IPS DF 6.9 (cell line): ENCODE measurements at places on chromosomes 5 and 9.
A peak's percentile ranks its signal among the peaks of the same experiment; 100 is the strongest.

DNA sequence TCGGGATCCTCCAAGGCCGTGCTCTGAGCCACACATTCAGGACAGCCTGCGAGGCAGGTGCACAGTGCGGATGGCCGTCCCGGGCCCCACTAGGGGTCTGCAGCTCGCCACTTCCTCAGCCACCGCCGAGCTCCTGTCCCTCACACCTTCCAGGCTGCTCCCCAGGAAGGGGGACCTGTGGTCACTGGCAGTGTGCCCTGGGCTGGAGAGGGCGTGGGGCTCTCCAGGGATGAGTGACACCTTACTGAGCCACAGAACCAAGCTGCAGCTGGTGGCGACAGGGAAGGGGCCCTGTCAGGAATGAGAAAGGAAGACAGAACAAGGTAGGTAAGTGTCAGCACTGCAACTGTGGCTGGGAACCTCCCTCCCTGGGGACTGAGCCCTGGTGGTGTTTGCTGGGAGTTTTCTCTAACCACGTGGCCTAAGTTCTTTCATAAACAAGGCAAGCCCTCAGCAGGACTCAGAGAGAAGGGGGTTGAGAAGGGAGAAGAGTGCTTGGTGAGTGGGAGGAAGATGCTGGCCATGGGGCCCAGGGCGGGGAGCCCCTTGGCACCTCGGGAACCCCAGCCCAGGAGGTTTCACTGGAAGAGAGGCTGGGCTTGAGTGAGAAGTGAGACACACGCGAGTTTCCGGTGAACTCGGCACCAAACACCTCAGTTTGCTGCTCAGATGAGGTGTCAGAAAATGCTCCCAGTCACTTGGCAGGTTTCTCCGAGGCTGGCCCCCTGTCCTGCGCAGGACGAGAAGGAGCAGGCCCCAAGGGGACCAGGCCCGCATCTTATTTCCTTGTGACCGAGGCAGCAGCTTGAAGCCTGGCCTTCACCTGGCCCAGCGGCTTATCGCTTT is 5.2 kb downstream of the IL13 start:
- no peaks in the 10 kb centered on the region for H3K4me1 ChIP-seq
- no peaks in the 10 kb centered on the region for H3K27me3 ChIP-seq
- no peak for DNase-seq
- H3K27ac ChIP-seq, result no peak overlapping the region
- H3K36me3 ChIP-seq, result no peaks in the 10 kb centered on the region
- H3K4me3 ChIP-seq, result no peak overlapping the region

DNA sequence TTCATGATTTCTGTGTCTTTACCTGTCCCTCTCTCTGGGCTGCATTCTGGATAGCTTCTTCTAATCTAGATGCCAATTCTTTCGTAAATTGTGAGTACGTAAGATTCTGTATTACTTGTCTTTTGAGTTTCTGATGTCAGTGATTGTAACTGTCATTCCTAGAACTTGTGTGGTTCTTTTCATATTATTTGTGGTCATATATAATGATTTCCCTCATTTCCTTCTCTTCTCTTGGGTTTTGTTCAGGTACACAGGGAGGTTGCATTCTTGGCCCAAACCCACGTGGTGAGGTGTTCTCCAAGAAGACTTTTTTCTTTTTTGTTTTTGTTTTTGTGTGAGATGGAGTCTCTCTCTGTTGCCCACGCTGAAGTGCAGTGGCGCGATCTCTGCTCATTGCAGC is 13.8 kb downstream of the UGCG start:
- DNase-seq, result no peak
- no peaks in the 10 kb centered on the region for H3K27me3 ChIP-seq
- no peak overlapping the region for H3K4me3 ChIP-seq
- no peak overlapping the region for H3K27ac ChIP-seq
- no peaks in the 10 kb centered on the region for H3K4me1 ChIP-seq

DNA sequence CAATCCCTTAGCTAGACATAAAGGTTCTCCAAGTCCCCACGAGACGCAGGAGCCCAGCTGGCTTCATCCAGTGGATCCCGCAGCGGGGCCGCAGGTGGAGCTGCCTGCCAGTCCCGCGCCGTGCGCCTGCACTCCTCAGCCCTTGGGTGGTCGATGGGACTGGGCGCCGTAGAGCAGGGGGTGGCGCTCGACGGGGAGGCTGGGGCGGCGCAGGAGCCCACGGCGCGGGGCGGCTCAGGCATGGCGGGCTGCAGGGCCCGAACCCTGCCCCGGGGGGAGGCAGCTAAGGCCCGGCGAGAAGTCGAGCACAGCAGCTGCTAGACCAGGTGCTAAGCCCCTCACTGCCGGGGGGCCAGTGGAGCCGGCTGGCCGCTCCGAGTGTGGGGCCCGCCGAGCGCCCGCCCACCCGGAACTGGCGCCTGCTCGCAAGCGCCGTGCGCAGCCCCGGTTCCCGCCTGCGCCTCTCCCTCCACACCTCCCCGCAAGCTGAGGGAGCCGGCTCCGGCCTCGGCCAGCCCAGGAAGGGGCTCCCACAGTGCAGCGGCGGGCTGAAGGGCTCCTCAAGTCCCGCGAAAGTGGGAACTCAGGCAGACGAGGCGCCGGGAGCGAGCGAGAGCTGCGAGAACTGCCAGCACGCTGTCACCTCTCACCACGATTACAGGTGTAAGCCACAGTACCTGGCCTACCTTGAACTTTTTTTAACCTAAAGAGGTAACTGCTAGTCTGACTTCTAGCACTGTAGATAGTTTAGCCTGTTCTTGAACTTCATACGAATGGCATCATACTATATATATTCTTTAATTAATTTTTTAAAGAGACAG is 35.5 kb downstream of the PTGS1 start:
- DNase-seq, result no peak
- no peak overlapping the region for H3K4me3 ChIP-seq
- H3K27me3 ChIP-seq, result no peaks in the 10 kb centered on the region
- no peaks in the 10 kb centered on the region for H3K4me1 ChIP-seq
- H3K36me3 ChIP-seq, result no peaks in the 10 kb centered on the region

DNA sequence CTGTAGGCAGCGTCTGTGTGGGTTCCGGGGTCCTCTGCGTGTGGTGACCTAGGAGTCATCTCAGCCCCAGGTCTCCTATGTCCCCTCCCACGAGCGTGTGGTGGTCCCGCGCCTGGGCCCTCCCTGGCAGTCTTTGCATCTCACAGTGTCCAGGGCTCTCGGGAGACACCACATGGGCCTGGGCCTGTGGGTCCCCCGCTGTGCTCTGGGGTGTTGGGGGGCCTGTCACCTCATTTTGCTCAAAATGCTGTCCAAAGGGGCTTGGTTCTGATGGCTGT is 27.1 kb downstream of the CEP72 start:
- no peaks in the 10 kb centered on the region for H3K27me3 ChIP-seq
- H3K36me3 ChIP-seq, result peaks cover 52% of the 10 kb centered on the region
- H3K4me3 ChIP-seq, result no peak overlapping the region
- H3K4me1 ChIP-seq, result no peaks in the 10 kb centered on the region
- DNase-seq, result no peak

GRCh38 chr5:77629509-77630113 is 8.9 kb downstream of the OTP start:
- H3K27ac ChIP-seq, result no peak overlapping the region
- H3K4me1 ChIP-seq, result peaks cover 5% of the 10 kb centered on the region
- no peaks in the 10 kb centered on the region for H3K36me3 ChIP-seq
- no peak for DNase-seq
- H3K27me3 ChIP-seq, result peaks cover 74% of the 10 kb centered on the region
- peak overlapping the region; percentile 30; the same call in 1 of the 2 replicates for H3K4me3 ChIP-seq

- no peak overlapping the region for H3K4me3 ChIP-seq
- H3K27me3 ChIP-seq, result no peaks in the 10 kb centered on the region; the same call in 1 of the 2 replicates
- no peaks in the 10 kb centered on the region for H3K4me1 ChIP-seq
- H3K36me3 ChIP-seq, result no peaks in the 10 kb centered on the region
- no peak for DNase-seq
Measured at GRCh38 chr5:43268188-43268820, 44.9 kb downstream of the HMGCS1 start.

DNA sequence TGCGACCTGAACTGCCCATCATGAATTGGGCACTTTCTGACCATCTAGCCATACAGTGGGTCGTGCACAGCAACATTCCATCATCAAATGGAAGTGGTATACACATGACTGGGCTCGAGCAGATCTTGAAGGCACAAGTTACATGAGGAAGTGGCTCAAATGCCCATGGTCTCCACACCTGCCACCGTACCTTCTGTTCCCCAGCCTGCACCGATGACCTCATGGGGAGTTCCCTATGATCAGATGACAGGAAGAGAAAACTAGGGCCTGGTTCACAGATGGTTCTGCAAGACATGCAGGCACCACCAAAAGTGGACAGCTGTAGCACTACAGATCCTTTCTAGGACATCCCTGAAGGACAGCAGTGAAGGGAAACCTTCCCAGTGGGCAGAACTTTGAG is 21.8 kb downstream of the MTMR12 start:
- no peak overlapping the region for H3K4me3 ChIP-seq
- peaks cover 3% of the 10 kb centered on the region; the same call in 1 of the 2 replicates for H3K4me1 ChIP-seq
- no peaks in the 10 kb centered on the region for H3K27me3 ChIP-seq
- H3K27ac ChIP-seq, result no peak overlapping the region
- no peaks in the 10 kb centered on the region; the same call in 1 of the 2 replicates for H3K36me3 ChIP-seq

DNA sequence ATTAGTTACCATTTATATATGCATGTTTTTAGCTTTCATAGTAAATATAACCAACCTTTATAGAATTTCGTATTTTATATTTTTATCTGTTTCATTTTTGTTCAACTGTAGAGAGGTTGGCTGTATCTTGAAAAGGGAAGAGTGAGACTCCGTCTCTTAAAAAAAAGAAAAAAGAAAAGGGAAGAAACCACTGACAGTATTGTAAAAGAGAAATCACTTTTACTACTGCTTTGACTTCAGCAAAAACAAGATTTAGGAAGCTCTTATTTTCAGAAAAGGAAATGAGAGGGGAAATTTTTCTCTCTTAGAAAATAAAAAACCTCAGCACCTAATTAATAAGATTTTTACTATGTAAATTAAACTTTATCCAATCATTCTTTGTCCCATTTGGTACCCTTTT is 14.4 kb downstream of the POLK start:
- H3K36me3 ChIP-seq, result no peaks in the 10 kb centered on the region
- H3K27ac ChIP-seq, result no peak overlapping the region
- H3K4me3 ChIP-seq, result no peak overlapping the region
- no peak for DNase-seq
- H3K4me1 ChIP-seq, result no peaks in the 10 kb centered on the region
- H3K27me3 ChIP-seq, result no peaks in the 10 kb centered on the region

DNA sequence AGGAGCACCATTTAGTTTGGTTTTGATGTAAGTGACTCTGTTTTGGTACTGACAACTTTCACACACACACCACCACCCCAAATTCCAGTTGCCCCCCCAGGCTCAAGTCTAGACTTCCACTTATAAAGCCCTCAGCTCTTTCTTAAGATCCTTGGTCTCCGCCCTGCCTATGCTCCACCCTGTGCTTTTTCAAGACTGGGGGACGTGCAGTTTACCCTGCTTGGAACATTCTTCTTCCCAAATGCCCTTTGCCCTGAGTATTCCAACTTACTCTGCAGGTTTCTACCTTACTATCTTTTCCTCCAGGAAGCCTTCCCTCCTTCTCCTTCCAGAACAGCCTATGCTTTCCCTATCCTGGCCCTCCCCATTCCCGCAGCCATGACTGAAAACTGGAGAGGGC is 1.5 kb upstream of the TRIM14 start:
- no peak overlapping the region for H3K27ac ChIP-seq
- H3K27me3 ChIP-seq, result no peaks in the 10 kb centered on the region
- no peak overlapping the region for H3K4me3 ChIP-seq
- 0 out of 2 replicates have a peak, but pooled peaks cover 1% of the 10 kb centered on the region for H3K4me1 ChIP-seq
- no peak for DNase-seq

DNA sequence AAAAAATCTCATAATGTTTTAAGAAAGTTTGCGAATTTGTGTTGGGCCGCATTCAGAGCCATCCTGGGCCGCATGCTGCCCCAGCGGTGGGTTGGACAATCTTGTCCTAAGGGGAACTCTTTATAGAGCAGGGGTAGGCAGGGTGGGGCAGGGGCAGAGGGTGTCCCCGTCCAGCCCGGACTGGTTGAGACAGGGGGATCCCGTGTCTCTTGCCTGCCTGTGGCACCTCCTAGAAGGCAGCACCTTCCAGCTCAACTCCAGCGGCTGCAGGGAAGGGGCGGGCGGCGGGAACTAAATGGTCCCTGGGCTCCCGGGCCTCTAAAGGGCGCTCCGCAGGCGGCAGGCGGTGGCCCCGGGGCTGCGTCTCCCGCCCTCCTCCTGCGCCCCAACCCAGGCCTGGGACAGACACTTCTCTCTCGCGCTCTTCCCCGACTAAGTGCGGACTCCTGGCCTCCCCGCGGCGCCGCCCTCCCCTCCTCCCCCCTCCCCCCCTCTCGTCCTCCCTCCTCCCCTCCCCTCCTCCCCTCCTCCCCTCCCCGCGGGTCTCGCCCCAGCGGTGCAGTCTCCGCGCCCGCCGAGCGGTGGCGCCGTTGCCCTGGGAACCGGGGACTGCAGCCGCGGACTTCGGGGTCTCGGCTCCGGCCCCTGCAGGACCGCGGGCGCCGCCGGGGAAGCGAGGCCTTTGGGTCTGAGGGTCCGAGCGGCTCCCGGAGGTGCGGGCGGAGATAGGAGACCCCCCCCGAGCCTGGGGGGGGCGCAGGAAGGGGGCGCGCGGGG is 132.6 kb downstream of the MRPL36 start:
- H3K4me1 ChIP-seq, result no peaks in the 10 kb centered on the region; the same call in 1 of the 2 replicates
- H3K4me3 ChIP-seq, result peak overlapping the region; percentile 61; the same call in 1 of the 2 replicates
- H3K27ac ChIP-seq, result no peak overlapping the region
- H3K36me3 ChIP-seq, result no peaks in the 10 kb centered on the region

- peak; percentile 88 for DNase-seq
- H3K4me1 ChIP-seq, result peaks cover 2% of the 10 kb centered on the region
- H3K27me3 ChIP-seq, result no peaks in the 10 kb centered on the region
- H3K27ac ChIP-seq, result no peak overlapping the region
- peaks cover 40% of the 10 kb centered on the region for H3K36me3 ChIP-seq
Measured at GRCh38 chr5:180328296-180329137, 24.6 kb downstream of the GFPT2 start.

- no peaks in the 10 kb centered on the region for H3K27me3 ChIP-seq
- H3K4me3 ChIP-seq, result no peak overlapping the region
- no peak for DNase-seq
- no peak overlapping the region for H3K27ac ChIP-seq
- no peaks in the 10 kb centered on the region for H3K36me3 ChIP-seq
Measured at GRCh38 chr9:136576269-136576626, 30.4 kb upstream of the NOTCH1 start.

DNA sequence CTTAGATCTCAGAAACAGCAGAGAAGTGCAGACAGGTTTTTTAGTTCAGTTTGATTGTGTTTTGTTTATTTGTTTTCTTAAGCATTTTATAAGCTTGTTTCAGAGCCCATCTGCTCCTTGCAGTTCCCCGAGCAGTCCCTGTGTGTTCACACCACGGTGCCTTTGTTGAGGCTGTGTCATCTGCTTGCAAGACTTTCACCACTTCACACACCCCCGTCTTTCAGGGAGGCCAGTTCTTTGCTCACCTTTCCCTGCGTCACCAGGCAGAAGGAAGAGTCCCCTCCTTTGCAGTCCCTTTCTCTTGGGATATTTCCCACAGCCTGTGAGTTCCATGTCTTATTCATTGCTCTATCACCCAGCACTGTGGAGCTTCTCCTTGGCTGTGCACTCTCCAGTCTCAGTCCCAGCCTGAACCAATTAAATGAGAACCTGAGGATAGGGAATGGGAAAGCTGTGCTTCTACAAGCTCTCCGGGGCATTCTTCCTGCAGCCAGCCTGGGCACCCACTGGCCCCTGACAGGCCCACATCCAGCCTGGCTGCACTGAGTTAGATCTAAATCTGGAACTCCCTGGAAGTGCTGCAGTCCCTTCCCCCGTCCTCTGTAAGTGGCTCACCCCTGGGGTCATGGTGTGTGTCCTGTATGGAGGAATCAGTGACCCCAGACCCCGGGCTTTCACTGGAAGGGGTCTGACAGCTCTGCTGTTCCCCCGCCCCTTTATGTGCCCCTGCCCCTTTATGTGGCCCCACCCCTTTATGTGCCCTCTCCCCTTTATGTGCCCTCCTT is 5.5 kb downstream of the MVB12B start:
- no peaks in the 10 kb centered on the region for H3K36me3 ChIP-seq
- no peak for DNase-seq
- H3K27me3 ChIP-seq, result no peaks in the 10 kb centered on the region
- H3K4me1 ChIP-seq, result 0 out of 2 replicates have a peak, but pooled peaks cover 2% of the 10 kb centered on the region
- H3K27ac ChIP-seq, result no peak overlapping the region
